ENCODE measurements at places on chromosomes 5 and 9. TPM values are rescaled to one million over a fixed set of nuclear protein-coding genes. Genes with fewer than 3 reads are reported as not detected.

GRCh38 chr9:124266139-124266825, 8.5 kb downstream of the NEK6 start:
- DNase-seq: no peak

GRCh38 chr5:114789773-114790402, 379.8 kb downstream of the TRIM36 start:
- no peak for DNase-seq

DNA sequence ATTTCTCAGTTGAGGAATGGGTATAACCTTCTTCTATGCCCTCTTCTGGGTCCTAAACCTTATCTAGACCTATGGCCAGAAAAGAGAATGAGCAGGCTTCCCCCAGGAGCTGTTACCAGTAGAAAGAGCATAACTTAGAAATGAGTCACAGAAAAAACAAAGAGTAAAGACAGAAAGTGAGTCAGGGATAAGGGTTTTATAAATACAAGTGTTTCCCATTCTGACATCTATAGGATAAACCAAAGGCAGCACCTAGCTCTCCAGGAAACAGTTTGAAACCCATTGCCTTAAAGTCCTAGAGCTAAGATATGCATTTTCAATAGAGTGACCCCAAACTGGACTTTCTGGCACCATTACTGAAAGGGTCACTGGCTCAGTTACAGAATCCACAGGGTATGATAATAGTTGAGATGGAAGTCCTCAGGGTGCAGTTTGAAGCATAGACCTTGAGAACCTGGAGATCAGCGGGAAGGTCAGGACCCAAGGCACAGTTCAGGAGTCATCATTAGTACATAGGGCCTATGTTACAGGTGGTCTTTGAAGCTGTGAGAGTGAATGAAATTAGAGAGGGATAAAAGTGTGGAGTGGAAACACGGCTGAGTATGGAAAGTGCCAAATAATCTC, 42.7 kb upstream of the LIFR start:
- no peak for DNase-seq

DNA sequence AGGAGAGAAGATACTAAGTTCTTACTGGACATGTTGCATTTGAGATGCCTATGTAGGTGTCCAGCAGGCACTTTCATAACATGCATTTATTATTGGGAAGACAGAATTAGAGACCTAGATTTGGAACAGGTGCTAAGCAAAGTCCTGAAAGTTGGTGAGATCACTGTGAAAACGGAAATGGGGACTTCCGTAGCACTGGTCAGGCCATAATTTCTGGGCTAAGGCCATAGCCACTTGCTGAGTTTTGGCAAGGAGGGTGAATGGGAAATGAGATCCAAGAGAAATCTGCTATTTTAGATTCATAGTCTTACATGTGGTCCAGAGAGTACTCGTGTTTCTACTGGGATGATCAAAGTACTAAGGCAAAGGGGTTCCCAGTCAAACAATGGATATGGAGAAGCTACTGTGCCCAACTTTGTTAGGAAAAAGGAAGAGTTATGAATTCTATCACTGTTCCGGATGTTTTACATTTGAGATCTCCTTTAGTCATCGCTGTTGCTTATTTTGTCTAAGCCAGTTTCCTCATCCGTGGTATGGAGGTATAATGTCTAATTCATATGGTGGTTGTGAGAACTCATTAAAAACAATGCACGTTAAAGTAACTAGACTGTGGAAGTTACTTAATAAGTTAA, 33.4 kb downstream of the TEK start:
- DNase-seq: no peak

- DNase-seq: no peak
These were observed 334.0 kb upstream of the NUDT12 start for GRCh38 chr5:103896593-103896992.

DNA sequence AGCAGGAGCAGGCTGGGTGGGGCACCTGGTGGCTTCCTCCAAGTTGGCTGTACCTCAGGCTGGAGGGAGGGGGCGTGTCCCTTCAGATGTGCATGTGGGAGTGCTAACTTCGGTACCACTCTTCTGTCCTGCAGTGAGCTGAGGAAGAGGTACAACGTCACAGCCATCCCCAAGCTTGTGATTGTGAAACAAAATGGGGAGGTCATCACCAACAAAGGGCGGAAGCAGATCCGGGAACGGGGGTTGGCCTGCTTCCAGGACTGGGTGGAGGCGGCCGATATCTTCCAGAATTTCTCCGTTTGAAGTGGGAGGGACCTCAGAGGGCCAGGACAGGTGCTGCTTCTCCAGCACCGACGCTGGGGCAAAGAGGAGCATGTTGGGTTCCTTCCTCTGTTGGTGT, 9.3 kb downstream of the NXNL2 start:
- no peak for DNase-seq

The CCL27 gene
- total RNA-seq: not detected
